Bronchial smooth muscle cell (primary cell): ENCODE measurements at places on chromosomes 4 and X. TPM values are rescaled to one million over a fixed set of nuclear protein-coding genes. Genes with fewer than 3 reads are reported as not detected.

The AFP gene
- 0.95 and 2.9 TPM in 2 replicates for total RNA-seq

The NSUN7 gene
- not detected in 2 replicates for total RNA-seq

The NLRP2B gene
- under 0.01 TPM in 1 of 2 replicates, not detected in the other for total RNA-seq

The NHSL2 gene
- 0.52 and 9.5 TPM in 2 replicates for total RNA-seq

The MAGEE2 gene
- total RNA-seq = not detected in 2 replicates

The YIPF7 gene
- total RNA-seq = 0.09 TPM in 1 of 2 replicates, not detected in the other

The FAM47C gene
- not detected in 2 replicates for total RNA-seq

The TMSB15A gene
- total RNA-seq = 0.43 and 2.0 TPM in 2 replicates

The HPGDS gene
- not detected in 2 replicates for total RNA-seq

The NAT8L gene
- total RNA-seq = under 0.01 TPM in 2 replicates

The CHRDL1 gene
- total RNA-seq = 0.17 and 3.8 TPM in 2 replicates

The FDCSP gene
- not detected in 2 replicates for total RNA-seq

The UGDH gene
- 177 and 243 TPM in 2 replicates for total RNA-seq

The CCDC110 gene
- 0.95 and 2.0 TPM in 2 replicates for total RNA-seq

The MAPK10 gene
- total RNA-seq = 39.9 and 77.8 TPM in 2 replicates

The SPANXA2 gene
- not detected in 2 replicates for total RNA-seq

The PPP1R2C gene
- total RNA-seq = not detected in 2 replicates
